ENCODE measurements at places on chromosomes 16 and 17.

GRCh38 chr16:79721270-79721669, 120.7 kb upstream of the MAF start:
- DNase-seq, result no peak

DNA sequence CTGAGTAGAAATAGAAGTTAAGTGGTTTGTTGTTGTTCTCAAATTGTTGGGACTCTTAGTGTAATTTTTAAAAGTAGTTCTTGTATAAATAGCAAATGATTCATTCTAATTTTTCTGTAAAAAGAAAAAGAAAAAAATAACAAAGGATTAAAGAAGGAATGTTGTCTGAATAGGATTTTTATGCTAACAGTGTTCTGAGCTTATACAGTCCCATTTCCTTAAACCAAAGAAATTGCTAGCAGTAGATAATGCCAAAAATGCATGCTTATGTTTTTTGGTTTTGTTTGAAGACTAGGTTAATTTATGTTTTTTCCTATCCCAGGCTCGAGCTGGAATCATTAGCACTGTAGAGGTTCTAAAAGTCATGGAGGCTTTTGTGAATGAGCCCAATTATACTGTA, 44.7 kb upstream of the KPNB1 start:
- DNase-seq, result no peak

- DNase-seq, result no peak
Measured at GRCh38 chr16:89401641-89402445, 88.5 kb downstream of the ANKRD11 start.

DNA sequence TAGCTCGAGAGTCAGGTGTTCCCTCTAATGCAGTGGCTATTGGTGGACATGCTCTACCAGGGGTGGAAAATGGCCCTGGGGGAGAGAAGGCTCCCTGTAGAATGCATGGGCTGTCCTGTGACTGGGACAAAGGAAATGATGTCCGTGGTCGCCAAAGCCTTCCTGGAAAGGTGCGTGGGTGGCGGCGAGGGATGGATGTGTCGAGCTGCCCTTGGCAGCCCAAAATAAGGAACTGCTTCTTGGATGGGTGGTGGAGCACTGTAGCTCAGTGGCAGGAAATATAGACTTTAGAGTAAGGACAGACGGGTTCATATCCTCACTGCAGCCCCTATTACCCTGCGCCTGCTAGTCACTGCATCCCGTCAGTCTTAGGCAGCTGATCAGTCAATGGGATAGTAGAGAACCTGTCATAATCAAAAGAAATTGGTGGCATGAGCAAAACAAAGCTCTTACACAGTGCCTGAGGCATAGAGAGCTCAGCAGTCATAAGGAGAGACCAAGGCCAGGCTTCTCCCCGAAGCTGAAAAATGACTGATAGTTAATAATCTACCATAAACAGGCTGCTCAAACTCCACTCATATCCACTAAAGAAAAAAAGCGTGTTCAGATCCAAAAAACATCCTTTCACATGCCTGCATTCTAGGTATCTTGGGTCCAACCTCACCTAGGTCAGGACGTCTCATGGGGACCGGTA, 123.5 kb upstream of the PLCG2 start:
- no peak for DNase-seq

GRCh38 chr17:82121660-82122629, 23.9 kb upstream of the FASN start:
- peak; percentile 85 for DNase-seq

DNA sequence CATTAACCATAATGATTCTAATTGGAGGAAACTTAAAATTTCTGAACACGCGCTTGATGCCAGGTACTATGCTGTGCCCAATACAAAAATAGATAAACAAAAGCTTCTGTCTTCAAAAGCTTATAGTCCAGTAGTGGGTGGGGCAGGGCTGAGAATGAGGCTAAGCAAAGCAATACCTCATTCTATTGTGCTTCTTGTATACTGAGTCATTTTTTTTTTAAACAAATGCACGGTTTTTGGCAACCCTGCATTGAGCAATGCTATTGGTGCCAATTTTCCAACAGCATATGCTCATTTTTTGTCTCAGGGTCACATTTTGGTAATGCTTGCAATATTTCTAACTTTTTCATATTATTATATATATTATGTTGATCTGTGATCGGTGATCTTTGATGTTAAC, 34.7 kb upstream of the HNF1B start:
- no peak for DNase-seq

- no peak for DNase-seq
Measured at GRCh38 chr16:75266738-75267630, 15.6 kb upstream of the BCAR1 start.

- no peak for DNase-seq
Measured at GRCh38 chr16:3602320-3602653, 9.1 kb downstream of the SLX4 start.

GRCh38 chr16:55116165-55116920, 185.7 kb downstream of the IRX5 start:
- no peak for DNase-seq

- no peak for DNase-seq
Measured at GRCh38 chr16:30367349-30368009, 2.8 kb downstream of the TBC1D10B start.

DNA sequence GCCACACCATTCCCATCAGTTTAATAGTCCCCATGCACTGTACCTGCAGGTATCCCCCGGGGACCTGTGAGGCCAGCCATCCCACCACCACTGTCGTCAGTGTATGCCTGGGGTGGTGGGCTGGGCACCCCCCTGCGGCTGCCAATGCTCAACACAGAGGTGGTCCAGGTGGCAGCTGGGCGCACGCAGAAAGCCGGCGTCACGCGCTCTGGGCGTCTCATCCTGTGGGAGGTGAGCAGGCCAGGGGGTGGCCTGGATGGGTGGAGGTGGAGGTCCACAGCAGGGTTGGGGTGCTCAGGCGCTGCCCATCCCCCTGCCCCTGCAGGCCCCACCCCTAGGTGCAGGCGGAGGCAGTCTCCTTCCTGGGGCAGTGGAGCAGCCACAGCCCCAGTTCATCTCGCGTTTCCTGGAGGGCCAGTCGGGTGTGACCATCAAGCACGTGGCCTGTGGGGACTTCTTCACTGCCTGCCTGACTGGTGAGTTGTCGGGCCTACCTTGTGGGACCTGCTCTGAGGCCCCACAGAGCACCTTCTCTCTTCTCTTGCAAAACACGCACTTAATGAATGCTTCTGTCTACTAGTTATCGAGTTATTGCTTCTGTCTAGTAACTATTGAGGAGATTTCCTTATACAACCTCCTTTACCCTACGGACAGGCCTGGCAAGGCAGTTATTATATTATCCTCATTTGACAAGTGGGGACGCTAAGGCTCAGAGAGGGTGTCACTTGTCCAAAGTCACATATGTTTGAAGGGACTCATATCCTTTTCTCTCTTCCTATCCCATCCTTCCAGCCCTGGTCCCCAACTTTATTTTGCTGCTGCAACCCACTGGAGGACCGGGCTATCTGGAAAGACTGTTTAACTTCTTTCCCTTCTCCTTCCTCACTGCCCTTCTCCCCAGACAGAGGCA, 5.8 kb upstream of the TRAF4 start:
- no peak for DNase-seq

DNA sequence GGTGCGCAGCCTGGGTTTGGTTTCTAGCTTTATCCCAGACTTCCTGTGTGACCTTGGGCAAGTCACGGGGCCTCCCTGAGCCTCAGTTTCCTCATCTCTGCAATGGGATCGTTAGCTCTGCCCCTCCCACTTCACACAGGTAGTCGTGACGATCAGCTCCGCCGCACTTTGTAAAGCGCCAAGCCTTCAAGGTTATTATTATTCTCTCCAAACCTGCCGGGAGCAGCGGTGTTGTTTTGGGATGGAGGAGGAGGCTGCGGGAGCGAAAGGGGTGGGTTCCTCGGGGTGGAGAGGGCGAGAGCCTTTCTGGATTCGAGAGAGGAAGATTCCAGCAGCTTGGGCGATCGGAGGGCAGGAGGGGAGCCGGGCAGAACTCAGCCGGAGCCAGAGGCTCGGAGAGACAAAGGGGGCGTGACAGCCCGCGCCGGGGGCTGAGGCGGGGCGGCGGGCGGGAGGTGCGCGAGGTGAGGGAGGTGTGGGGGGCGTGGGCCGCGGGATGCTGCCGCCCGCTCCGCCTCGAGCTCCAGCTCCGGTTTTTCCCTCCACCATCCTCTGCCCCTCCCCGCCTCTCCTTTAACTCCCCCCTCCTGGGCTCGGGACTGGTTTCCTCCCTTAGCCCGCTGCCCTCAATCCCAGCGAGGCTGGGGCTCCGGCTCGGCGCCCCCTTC, at the start of gene EFNB3:
TSS of gene EFNB3 (plus strand) at position 602 of the 668 bp plus-strand sequence. CDS start 397 bp downstream, outside the sequence.
- DNase-seq, result peak; percentile 63

GRCh38 chr17:17420082-17420481, 56.7 kb upstream of the MED9 start:
- no peak for DNase-seq

DNA sequence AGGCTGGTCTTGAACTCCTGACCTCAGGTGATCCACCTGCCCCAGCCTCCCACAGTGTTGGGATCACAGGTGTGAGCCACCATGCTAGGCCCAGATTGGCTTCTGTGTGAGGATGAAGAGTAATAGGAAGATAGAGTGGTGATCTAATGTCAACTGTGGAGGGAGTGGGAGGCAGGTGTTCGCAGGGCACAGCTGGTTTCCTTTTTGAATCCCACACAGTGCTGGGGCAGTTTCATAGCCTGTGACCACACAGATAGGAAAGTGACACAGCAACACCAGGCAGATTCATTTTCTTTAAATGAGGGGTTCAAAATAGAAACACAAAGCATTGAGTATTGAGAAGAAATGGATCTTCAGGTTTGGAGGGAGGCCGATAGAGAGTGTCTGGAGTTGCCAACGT, 540.3 kb downstream of the WWOX start:
- peak; percentile 32 for DNase-seq

DNA sequence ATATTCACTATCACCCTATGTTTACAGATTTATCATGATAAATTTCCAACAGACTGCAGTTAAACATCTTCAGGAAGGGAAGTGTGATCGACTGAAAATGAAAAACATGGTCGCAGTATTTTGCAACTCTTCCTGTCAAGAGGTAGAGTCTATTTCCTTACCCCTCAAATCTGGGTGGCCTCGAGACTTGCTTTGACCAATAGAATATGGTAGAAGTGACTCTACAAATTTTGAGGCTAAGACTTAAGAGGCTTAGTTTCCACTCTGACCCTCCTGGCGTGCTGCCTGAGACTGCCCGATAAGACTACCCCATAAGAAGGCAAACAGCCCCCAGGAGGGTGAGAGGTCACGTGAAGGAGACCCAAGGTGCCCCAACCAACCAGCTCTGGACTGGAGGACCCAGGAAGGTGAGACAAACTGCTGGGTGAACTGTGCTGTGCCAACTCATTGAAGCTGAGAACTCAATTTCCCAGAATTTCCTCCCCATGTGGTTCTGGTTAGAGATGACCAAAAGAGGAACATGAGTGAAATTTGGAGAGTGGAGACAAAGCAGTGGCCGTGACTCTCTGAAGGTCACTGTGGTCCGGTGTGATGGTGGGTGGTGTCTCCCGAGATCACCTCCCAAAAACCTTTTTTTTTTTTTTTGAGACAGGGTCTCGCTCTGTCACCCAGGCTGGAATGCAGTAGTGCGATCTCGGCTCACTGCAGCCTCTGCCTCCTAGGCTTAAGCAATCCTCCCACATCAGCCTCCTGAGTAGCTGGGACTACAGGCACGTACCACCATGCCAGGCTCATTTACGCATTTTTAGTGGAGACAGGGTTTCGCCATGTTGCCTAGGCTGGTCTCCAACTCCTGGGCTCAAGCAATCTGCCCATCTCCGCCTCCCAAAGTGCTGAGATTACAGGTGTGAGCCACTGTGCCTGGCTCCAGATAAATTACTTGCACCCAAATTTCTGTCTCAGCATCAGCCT, 38.2 kb upstream of the LITAF start:
- no peak for DNase-seq

GRCh38 chr16:52705122-52705521, 158.2 kb upstream of the TOX3 start:
- no peak for DNase-seq

GRCh38 chr17:70074956-70075355, at the start of gene KCNJ16:
Gene KCNJ16 (plus strand): TSS chr17:70075225. CDS start chr17:70132088, 56,863 bp downstream.
- no peak for DNase-seq

DNA sequence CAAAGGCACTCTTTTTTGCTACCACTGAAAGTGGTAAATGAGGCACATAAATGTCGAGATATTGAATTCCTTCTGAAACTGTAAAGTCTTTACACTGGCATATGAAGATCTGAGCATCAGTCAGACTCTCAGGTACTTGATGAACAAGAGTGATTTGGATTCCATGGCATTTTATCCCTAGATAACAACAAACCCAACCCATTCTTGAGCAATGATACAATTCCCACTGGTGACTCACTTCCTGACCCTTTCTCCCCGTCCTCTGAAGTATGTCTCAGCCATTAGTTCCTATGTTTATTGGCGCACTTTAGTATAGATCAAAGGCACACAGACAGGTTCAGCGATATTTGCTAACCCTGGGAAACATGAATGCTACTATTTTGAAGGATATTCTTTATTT, 147.0 kb upstream of the RBFOX1 start:
- DNase-seq, result no peak

- DNase-seq, result no peak
Measured at GRCh38 chr16:66701026-66701425, 4.5 kb upstream of the CMTM4 start.

- DNase-seq, result no peak
Measured at GRCh38 chr16:74759564-74759963, 15.1 kb downstream of the FA2H start.

All from NCI-H146 (cell line).